ENCODE measurements at places on chromosomes 2 and 18. TPM values are rescaled to one million over a fixed set of nuclear protein-coding genes. Genes with fewer than 3 reads are reported as not detected.

The PRKAG3 gene
- not detected for total RNA-seq

DNA sequence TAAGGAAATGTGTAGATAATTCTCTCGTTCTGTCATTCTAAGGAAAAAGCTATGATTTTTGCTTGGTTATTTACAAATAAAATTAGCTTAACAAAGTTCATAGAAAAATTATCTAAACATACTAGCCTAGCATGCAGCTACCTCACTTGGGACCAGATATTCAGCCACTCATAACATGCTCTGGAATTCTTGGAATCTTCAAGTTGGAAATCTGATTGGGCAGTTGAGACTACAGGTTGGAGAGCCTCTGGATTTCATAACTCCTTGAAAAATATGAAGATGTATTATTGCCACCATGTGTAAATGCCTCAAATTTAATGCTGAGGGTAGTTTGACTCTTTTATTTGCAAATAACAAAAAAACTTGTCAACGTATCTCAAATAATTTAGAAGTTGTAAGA, 132.2 kb upstream of the GULP1 start:
- DNase-seq: no peak

DNA sequence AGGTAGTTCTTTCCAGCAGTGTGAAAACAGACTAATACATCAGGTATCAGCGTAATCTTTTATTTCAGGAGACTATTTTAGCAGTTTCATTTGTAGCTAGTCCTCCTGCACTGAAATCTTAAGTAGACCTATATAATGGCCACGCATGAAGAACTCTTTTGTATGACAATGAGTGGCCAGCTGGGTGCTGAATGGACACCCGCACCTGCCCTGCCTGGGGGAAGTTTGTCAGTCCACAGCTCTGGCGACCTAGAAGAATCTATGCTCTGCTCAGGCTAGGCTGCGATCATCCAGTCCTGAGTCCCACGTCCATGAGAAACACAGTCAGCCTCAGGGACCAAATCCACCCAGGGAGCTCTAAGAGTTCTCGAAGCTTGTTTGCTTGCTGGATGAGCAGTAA, 709.2 kb upstream of the ID2 start:
- no peak for DNase-seq

The FAM110C gene
- 6.1 TPM for total RNA-seq

- DNase-seq: no peak
Measured at GRCh38 chr18:22552899-22553460, 135.3 kb upstream of the CTAGE1 start.

GRCh38 chr2:163697846-163698637, 37.8 kb downstream of the FIGN start:
- DNase-seq: no peak

GRCh38 chr2:180056367-180057118, 49.4 kb upstream of the CWC22 start:
- no peak for DNase-seq

DNA sequence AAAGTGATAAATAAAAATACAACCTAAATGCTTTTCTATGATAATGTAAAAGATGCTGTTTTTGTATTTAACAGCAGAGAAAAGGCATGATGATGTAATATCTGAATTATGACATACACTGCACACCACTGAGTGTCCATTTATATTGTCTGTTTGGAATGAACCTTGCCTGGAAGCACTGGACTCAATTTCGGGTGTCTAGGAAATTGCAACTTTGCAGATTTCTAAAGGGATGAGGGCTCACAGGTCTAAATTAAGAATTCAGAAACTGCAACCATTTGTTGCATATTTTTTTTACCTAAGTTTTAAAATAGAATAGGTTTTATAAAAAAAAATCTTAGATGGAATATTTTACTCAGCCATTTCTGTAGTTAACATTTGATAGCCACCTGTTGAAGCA, 131.1 kb upstream of the EPC2 start:
- DNase-seq: no peak

GRCh38 chr2:169237286-169237685, 125.0 kb downstream of the LRP2 start:
- no peak for DNase-seq

The CREG2 gene
- total RNA-seq: not detected

- no peak for DNase-seq
Measured at GRCh38 chr2:177529166-177529565, 136.6 kb downstream of the AGPS start.

DNA sequence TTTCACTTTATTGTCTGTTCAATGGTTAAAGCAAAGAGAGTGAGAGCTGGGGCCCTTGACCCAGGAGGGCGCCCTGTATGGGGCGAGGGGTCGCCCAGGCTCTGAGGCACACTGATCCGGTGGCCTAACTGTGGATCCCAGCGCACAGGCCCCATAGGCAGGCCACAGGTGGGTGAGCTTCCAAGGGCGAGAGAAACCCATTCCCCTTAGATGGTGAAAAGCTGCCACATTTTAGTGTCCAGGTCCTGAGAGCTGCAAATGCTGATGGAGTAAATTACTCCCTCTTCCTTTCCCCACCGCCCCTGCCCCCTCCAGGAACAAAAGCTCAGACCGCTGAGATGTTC, 5.9 kb upstream of the DLX2 start:
- no peak for DNase-seq

The MYO7B gene
- total RNA-seq: 0.43 TPM

The LONRF2 gene
- total RNA-seq: 0.43 TPM

GRCh38 chr2:195316486-195316885, 340.5 kb upstream of the SLC39A10 start:
- DNase-seq: no peak

GRCh38 chr2:230847883-230848388, 16.8 kb upstream of the ITM2C start:
- no peak for DNase-seq

DNA sequence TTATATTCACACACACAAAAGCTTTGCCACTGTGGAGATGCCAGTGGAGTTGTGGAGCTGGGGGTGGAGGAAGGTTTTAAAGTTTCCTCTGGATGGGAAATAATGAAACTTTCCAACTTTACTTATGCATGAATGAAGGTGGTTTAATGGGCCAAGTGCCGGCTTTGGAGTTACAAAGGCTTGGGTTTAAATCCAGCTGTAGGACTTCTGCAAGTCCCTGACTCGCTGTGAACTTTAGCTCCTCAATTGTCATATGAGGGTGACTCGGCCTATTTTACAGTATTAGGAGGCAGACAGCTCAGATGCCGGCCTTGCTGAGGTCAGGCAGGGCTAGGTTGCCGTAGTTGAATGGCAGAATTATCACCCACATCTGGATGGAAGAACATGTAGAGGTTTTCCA, 415.8 kb upstream of the TRIB2 start:
- DNase-seq: no peak

GRCh38 chr18:48837676-48838075, 113.1 kb downstream of the SMAD7 start:
- no peak for DNase-seq

DNA sequence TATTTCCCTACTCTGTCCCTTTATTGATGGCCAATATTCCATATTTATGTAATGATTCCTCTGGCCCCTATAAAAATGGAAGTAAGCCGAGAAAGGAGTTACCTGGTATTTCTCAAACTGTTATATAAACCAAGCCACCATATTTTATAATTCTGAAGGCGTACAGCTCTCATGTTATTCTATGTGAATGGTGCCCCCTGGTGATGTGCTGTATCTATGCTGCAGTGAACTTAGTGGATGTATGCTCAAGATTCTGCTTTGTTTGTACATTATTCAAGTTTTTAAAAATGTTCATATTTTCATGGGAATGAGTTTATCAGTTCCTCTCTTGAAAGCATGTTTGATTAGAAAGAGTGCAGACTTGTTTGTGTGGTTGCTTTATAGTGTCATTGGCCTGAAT, 194.5 kb upstream of the LRRTM1 start:
- peak; percentile 19 for DNase-seq

DNA sequence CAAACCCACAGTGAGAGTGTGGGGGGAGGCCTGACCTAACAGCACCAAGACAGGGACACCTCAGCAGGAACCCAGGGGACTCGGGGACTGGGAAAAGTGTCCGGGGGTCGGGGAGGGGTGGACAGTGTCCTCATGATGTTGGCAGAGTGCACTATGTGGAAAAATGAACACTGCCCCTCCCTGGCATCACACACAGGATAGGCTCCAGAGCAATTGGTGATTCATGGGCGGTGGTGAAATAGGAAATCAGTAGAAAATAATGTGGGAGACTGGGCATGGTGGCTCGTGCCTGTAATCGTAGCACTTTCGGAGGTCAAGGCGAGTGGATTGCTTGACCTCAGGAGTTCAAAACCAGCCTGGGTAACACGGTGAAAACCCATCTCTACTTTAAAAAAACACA, 3.6 kb upstream of the ANO7 start:
- DNase-seq: no peak

DNA sequence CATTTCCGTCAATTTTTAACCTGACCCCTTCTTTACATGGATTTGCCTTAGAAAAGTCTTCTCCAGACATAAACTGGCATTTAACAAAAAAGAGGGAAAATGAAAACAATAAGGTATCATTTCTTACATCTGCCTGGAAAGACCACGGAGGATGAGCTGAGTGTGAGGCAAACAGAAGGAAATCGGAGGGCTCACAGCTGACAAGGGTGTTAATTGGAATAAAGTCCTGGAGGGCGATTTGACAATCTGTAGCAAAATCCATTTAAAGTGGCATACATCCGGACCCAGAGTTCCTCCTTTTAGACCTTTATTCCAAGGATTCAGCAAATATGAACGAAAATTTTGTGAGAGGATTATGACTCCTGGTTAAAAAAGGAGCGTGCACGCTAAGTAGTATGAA, 179.7 kb upstream of the COPS8 start:
- DNase-seq: no peak

The CHMP1B gene
- total RNA-seq: 37.7 TPM
